ENCODE measurements at places on chromosomes 7 and 10. TPM values are rescaled to one million over a fixed set of nuclear protein-coding genes. Genes with fewer than 3 reads are reported as not detected.

The SPDYE5 gene
- not detected for total RNA-seq

The SAMD9 gene
- 5.9 TPM for total RNA-seq

The MUC12 gene
- 16.2 TPM for total RNA-seq

The VIPR2 gene
- not detected for total RNA-seq

The TAS2R60 gene
- not detected for total RNA-seq

Measured in A549 treated with ZK216348 at 1 μM for 4 hours (cell line).